ENCODE measurements at places on chromosomes 6 and 20. TPM values are rescaled to one million over a fixed set of nuclear protein-coding genes. Genes with fewer than 3 reads are reported as not detected.

LCA5 gene
- 8.5 TPM for polyA plus RNA-seq

SPO11 gene
- not detected for polyA plus RNA-seq

DNA sequence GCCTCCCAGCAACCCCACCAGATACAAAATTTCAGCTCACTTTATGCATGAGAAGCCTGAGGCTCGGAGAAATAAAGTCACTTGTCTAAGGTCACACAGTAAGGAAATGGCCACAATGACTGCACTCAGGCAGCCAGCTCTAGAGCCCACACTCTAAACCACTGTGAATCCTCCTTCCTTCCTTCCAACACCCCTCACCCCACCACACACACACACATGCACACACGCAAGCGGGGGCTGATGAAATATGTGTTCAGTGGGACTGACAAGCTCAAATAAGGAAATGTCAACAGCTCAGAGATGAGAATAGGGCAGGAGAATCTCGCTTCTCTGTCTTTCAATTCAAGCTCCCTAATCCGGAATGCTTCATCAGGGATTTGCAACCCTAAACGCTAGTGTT is 6.0 kb upstream of the BPIFA1 start:
- no peak for DNase-seq

DNA sequence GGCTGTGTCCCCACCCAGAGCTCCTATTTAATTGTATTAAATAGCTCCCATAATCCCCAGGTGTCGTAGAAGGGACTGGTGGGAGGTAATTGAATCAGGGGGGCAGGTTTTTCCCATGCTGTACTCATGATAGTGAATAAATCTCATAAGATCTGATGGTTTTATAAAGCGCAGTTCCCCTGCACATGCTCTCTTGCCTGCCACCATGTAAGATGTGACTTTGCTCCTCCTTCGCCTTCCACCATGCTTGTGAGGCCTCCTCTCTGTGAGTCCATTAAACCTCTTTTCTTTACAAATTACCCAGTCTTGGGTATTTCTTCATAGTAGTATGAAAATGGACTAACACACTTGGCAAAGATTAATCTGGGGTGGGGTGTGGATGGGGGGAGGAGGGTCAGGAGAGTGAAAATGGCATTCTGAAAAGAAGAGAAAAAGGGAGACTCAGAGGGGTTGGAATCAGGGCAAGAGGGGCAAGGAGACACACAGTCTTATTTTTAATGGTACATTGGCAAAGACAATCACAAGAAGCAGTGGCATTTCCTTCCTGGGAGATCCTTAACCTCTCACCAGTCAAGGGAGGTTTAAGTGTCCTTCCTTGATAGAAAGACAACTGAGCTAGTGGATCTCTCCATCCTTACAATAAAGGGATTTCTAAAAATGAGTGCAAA is 37.5 kb upstream of the NOX3 start:
- DNase-seq = no peak

DNA sequence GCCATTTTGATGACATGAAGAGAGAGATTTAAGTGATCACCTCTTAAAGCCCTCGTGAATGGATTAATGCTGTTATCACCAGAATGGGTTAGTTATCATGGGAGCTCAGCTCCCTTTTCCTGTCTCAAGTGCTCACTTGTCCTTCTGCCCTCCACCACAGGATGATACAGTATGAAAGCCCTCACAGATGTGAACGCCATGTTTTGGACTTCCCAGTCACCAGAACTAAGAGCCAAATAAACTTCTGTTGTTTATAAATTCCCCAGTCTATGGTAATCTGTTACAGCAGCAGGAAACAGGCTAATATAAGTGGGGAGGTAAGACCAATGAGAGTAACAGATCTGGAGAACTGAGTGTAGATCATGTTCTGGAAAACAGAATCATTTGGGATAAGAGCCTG is 493.2 kb downstream of the CDKAL1 start:
- no peak for DNase-seq

GRCh38 chr20:38862226-38862625 is 56.7 kb downstream of the PPP1R16B start:
- no peak for DNase-seq
